Fibroblast of skin of back (primary cell): ENCODE measurements at places on chromosomes 13 and 19.

GRCh38 chr13:90591927-90592268 lies 755.6 kb upstream of the MIR17HG start:
- no peak for DNase-seq

GRCh38 chr19:43901395-43902390 lies 33.4 kb downstream of the ZNF45 start:
- peak; percentile 91 for DNase-seq

DNA sequence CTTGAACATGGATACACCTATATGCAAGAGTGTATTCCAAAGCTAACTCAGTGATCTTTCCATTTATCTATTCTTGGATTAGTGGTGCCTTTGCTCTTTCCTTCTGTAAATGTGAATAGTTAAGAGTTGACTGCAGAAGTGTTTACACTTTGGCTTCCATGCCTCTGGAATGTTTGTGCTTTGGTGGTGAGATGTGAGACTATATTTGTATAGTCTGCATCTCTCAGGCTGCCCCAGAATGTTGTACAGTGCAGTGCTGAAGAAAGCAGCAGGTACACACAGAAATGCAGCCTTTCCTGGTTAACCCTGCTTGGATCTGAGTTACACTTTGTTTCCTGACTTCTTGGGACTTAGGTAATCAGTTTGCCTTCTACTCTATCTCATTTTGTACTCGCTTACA lies 90.2 kb downstream of the DNAJC15 start:
- DNase-seq = peak; percentile 31

DNA sequence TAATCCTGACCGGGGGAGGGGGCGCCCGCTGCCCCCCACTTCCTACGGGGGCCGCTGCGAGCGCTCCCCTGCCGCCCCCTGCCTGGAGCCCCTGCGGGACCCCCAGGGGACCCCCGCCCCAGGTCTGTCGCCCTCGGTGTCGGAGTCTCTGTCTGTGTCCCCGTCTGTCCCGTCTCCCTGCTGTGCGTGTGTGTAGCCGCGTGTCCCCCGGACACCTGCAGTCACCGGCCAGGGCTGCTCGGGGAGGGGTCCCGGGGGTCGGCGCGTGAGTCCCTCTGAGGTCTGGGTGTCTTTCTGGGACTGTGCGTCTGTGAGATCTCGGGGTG lies 7.7 kb upstream of the NFIC start:
- no peak for DNase-seq

DNA sequence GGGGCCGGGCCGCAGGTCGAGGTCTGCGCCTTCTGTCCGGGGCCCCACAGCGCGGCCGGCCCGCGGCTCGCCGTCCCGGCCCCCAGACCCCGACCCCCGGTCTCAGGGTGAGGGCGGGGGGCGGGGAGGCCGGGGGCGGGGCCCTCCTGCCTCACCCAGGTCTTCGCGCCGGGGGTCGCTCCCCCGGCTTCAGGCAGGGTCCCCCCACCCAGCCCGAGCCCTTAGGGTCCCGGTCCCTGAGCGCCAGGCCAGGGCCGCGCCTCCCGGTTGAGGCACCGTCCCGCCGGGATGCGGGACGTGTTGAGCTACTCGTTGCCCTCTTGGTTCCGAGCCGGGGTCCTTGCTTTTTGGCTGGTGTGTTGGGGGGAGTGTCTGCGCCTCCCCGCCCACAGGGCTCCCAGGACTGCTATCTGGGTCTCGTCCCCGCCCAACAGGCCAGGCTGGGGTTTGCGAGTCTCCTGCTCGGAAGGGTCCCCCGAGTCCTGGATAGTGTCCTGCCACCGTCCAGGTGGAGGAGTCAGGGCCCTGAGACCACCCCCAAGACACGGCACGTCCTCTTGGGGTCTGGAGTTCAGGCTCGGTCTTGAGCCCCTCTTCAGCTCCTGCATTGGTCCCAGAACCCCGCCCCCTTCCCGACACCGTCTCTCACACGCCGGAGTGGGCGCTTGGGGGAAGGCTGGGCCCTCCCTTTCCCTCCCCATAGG lies 452 bp downstream of the PIAS4 start:
- no peak for DNase-seq

GRCh38 chr19:30924069-30924636 lies 425.1 kb downstream of the TSHZ3 start:
- DNase-seq = no peak

DNA sequence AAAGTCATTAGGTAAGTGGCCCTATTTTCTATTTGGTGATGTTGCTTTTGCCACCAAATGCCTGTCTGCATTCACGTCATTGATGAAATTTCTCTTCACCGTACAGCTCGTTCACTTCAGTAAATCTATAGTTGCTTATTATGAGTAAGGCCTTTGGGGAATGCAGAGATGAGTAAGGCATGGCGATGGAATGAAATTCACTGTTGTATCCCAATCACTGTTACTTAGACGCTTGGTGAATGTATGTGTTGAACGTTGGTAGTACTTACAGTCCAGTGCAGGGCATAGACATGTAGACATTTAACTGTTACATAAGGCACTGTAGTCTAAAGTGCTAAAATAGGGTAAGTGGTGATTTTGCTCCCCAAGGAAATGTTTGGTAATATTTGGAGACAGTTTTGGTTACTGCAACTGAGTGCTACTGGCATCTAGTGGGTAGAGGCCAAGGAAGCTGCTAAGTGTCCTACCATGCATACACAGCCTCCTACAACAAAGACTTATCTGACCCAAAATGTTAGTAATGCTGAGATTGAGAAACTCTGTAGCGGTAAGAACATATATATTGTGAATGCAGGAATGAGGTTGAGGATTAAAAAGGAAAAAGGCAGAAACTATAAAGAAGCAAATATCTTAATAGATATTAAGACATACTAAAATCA lies 5.8 kb downstream of the AKAP11 start:
- peak; percentile 42 for DNase-seq

- DNase-seq = no peak
Measured at GRCh38 chr13:46178143-46178542, 3.8 kb downstream of the LCP1 start.

GRCh38 chr13:112668924-112669323 lies 20.9 kb upstream of the ATP11A start:
- no peak for DNase-seq

GRCh38 chr19:40165362-40165937 lies 25.8 kb upstream of the MAP3K10 start:
- DNase-seq = peak; percentile 34

GRCh38 chr19:53993448-53993847 lies 2.0 kb downstream of the CACNG6 start:
- no peak for DNase-seq

- no peak for DNase-seq
Measured at GRCh38 chr13:61935710-61936109, 520.1 kb upstream of the PCDH20 start.

GRCh38 chr19:52778811-52779210 lies 7.8 kb downstream of the ZNF600 start:
- DNase-seq = no peak

DNA sequence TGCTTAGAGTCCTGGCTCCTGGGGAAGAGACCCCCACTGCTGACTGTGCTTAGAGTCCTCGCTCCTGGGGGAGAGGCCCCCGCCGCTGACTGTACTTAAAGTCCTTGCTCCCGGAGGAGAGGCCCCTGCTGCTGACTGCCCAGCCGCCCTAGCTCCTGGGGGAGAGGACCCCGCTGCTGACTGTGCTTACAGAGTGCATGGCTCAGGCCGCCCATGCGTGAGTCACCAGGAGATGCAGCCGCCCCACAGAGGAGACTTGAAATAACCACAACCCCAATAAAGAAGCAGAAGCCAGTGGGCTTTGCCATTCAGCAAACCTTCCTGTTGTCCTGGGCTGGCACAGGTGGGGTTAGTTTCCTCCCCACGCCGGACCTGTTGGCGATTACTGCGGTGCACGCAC lies 79.2 kb upstream of the C13orf46 start:
- peak; percentile 65 for DNase-seq

- DNase-seq = peak; percentile 39
Measured at GRCh38 chr13:93927431-93927830, 552.1 kb downstream of the DCT start.

DNA sequence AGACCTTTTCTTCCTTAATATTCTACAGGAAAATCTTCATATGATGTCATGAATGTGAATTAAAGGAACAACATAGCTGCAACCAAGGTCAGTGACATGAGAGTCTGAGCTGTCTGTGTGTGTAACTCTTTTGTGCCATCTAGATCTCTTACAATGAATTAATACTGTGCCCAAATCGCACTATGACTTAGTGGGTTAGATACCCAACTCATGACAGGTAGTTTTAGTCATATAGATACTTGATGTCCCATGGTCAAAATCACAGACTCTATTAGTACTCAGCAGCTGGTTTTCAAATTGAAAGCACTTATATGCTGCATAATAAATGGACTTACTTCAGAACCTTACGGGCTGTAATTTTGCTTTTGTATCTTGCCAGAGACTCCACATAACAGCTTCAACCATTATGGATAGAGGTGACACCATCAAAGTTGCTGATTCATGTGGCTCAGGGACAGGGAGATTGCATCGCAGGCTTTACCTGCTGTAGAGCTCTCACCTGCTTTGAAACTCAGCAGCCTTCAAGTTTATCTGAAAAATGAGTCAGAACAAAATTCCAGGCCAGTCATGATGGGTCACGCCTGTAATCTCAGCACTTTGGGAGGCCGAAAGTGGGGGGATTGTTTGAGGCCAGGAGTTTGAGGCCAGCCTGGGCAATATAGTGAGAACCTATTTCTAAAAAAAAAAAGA lies 12.3 kb upstream of the ZNF283 start:
- no peak for DNase-seq

DNA sequence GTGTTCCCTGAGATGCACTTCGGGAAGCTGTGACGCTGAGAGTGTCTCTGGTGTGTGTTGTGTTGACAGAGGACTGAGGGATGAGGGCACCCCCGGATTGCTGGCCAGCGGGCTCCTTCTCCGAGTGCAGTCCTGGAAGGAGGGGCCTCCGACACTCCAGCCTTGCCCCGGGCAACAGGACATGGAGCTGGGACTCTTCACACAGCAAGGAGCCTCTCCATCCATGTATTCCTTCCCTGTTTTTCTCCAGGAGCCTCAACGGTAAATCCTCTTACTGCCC lies 61.3 kb downstream of the SOX1 start:
- no peak for DNase-seq

- no peak for DNase-seq
Measured at GRCh38 chr19:8151767-8152035, 2.3 kb upstream of the FBN3 start.

- DNase-seq = no peak
Measured at GRCh38 chr13:41344358-41344757, 33.3 kb downstream of the NAA16 start.

DNA sequence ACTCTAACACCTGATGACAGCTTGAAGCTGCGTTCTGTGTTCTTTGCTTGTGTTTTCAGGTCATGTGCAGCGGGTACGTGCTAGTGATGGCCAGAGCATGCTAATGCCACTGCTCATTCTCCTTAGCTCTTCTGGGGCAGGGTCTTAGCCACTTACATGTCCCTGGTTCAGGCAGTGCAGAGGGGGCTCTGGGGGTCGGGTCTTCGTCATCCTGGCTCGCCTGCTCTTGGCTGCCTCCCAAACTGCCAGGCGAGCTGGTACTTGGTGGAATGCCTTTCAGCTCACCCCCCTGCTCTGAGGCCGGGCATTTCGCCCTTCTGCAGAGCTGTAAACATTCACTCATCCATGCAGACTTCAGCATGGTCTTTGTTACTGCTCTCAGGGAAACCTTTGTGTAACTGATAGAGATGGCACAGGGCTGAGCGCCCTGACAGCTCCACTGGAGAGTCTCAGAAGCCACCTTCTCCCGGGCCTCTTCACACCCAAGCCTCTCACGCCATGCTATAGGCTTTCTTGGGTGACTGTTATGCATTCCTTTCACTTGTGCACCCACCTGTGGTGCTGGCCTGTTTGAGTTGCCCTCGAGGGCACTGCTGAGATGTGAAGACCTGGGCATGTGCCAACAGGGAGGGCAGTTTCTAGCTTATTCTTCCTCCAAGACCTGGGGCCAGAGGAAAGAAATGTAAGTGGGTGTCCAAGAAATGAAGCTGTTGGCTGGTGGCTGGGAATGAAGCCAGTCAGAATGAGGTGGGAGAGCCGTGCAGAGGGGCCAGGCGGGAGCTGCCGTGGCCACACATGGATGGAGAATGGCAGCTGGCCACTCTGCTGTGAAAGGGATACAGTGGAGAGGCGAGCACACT lies 24.4 kb downstream of the FAM124A start:
- DNase-seq = no peak

DNA sequence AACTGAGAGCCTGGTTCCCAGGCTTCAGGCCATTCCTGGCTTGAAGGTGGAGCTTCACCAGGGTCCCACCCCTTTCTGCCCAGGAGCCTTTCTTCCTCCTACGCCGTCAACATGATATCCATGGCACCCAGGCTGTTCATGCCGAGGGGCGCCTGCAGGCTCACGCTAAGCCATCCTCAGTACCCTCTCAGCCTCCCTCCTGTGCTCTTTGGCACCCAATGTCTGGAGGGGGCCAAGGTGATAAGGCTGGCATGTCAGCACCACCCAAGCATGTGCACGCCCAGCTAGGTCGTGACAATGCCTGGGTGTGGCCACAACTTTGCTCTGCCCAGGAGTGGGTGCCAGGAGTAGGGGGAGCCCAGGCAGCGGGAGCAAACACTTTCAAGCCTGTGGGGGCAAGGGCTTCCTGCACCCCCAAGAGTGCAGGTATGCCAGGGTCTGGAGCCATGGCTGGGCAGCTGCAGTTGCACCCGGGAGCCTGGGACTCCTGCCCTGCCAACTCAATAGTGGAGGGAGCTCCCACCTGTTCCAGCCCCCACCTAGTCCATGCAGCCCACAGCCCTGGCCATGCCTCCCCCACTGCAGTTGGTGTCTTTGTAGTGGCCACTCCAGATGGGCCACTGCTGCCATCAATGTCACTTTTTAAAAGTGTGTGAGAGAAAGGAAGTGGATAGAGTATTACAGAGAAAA lies 219.9 kb downstream of the MAB21L1 start:
- DNase-seq = no peak

DNA sequence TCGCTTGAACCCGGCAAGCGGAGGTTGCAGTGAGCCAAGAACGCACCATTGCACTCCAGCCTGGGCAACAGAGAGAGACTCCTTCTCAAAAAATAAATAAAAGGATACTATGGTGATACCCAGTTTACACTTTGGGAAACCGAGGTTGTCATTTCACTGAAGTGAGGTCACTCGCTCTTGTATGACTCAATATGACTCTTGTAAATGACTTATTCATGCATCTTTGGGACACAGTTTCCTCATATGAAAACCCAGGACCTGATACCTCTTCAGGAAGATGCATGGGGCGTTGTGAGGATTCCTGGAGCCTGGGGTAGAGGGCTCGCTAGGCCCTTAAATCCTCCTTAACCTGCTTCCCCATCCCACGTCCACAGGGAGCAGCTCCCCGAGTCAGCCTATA lies 4.5 kb downstream of the PSMD8 start:
- no peak for DNase-seq

GRCh38 chr13:101258071-101258470 lies 158.2 kb downstream of the NALCN start:
- peak; percentile 98 for DNase-seq

DNA sequence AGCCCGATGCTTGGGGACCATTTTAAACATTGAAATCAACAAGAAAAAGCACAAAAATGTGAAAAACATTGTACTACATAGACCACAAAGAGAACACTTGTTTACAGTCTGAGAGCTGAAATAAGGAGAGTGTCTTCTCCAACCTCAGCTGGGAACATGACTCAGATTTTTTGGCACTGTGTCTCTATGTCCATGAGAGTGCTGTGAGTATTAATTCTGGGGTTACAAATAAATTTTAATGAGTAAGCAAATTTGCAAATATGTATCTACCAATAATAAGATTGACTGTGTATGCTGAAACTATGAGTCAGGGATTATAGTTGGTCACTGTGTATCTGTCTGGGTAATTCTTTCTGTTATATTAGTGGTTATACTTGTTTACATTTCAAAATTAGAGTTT lies 174.0 kb downstream of the DCT start:
- peak; percentile 83 for DNase-seq
